ENCODE measurements at places on chromosomes 11 and 22.

- DNase-seq, result no peak
Observed at GRCh38 chr22:20615021-20615420, 107.6 kb downstream of the MED15 start.

GRCh38 chr22:37314315-37315074, 32.2 kb downstream of the CYTH4 start:
- DNase-seq, result no peak

- no peak for DNase-seq
Observed at GRCh38 chr11:59216641-59217564, 4.2 kb upstream of the MPEG1 start.

DNA sequence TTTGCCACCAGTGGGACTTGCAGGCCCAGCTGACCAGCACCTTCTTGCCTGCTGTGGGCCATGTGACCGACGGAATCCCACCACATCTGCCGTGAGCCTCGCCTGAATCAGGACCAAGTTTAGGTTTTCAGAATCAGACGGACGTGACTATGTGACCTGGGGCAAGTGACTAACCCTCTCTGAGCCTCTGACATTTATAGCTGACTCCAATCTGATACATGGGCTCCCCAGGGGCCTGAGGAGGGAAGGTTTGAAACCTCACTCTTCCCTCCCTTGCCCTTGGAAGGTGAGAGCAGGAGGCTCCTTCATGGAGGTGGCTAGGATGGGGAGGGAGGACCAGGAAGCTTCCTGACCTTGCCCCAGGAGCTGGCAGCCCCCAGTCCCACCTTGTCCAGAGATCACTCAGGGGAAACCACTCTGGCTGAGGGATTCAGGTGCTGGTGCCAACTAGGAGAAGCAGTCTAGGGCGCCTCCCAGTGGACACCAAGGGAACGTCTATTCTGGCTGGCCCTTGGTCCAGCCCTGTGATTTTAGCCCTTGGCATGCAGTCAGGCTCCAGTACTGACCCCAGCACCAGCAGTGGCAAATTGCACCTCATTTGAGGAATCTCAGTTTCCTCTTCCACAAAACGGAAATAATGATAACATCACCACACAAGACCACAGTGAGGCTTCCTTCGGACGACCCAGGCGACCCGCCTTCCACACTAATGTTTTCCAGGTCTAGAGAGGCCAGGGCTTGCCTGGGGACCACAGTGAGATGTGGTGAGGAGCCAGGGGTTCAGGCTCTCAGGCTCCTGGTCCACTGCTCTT, 47.2 kb upstream of the SYT7 start:
- no peak for DNase-seq
